ENCODE measurements at places on chromosomes 7 and 10.

DNA sequence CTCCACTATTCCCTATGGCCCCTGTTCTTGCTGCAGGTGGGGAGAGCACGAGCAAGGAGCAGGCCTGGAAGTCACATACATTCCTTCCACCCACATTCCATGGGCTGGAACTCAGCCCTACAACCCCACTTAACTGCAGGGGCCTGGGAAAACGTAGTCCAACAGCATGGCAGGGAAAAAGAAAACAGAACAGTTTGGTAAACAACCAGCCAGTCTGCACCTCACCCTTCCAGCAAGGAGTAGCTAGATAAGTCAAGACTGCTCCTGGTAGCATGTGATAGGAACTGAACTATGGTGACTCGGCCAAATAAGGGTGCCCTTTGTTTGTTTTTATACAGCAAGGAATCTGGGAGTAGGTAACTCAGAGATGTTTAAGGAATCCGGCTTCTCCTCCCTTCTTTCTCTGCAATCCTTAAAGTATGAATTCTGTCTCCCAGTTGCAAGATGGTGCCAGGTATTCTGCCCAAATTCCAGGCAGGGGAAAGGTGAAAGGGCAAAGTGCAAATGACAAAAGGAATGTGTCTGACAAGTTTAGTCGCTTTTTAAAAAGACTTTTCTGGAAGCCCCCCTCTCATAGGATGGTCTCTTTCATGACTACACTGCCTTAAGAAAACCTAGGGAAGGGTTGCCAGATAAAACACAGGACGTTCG lies 311.7 kb upstream of the NEBL start:
- DNase-seq, result no peak

DNA sequence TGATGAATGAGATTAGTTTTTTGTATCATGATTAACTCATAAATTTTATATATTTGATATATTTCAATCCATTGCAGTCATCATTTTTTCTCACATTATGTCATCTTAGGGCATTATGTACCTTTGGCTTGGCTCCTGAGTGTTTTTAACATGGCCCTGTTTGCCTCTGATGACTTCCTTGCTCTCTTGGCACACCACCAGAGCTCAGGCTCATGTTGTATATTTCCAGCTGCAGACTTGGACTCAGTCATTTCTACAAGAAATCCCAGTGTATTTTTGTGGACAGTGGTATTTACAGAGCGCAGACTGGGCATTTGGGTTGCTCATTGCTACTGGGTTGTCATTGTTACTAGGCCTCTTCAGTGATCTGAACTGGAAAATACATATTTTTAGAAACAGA lies 188.5 kb downstream of the ADRA2A start:
- no peak for DNase-seq

GRCh38 chr7:33764752-33765451 lies 140.4 kb upstream of the BMPER start:
- DNase-seq, result no peak

GRCh38 chr10:86785968-86786367 lies 29.5 kb downstream of the BMPR1A start:
- DNase-seq, result no peak

DNA sequence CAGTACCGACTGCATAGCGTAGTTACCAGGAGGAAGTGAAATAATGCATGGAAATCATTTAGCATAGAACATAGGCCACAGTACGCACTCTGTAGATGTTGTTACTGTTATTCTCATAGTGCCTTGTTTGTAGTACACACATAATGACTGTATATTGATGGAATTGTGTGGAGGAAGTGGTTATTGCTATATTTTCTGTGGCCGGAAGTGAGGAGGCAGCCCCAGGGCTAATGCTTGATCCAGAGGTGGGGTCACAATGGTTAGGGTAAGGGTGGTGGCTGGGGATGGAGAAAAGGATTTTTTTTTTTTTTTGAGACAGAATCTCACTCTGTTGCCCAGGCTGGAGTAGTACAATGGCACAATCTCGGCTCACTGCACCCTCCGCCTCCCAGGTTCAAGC lies 4.5 kb upstream of the MGAM start:
- DNase-seq, result no peak

DNA sequence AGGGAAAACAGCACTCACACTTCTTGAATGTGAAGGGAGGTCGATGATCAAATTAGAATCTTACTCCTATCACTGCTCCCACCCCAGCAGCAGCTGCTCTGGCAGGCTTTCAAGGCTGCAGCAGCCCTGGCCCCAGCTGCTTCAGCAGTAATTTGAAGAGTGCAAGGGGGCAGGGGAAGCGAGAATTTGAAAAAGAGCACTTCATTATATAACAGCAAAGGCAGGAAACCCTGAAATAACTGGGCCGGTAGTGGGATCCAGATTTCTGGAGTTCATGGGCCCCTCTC lies 44.9 kb downstream of the MYPN start:
- DNase-seq, result no peak

- DNase-seq, result no peak
Measured at GRCh38 chr10:14477408-14477710, 146.6 kb upstream of the FRMD4A start.

DNA sequence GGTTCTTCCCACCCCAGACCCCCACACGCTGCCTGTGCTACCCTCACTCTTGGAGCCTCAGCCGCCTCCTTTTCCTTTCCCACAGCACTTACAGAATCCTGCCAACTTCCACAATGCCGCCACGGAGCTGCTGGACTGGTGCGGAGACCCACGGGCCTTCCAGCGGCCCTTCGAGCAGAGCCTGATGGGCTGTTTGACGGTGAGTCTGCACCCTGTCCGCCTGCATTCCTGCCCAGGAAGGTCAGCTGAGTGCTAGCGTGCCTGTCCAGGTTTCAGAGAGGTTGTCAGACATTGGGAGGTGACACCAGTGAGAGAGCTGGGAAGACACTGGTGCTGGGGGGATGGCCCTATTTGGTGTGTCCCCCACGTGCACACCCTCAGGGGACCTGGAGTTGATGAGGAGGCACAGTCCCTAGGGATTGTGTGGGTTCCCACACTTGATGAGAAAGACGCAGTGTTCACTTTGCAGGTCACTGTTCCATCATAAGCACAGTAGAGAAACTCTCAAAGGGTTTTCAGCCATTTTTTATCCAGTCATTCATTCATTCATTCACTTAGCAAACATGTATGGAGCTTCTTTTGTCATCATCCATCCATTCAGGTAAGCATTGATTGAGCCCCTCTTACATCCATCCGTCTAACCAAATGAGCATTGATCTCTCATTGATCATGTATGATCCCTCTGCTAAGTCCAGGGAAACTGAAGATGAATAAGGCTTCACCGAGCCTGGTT lies 138.9 kb upstream of the PPIF start:
- no peak for DNase-seq

DNA sequence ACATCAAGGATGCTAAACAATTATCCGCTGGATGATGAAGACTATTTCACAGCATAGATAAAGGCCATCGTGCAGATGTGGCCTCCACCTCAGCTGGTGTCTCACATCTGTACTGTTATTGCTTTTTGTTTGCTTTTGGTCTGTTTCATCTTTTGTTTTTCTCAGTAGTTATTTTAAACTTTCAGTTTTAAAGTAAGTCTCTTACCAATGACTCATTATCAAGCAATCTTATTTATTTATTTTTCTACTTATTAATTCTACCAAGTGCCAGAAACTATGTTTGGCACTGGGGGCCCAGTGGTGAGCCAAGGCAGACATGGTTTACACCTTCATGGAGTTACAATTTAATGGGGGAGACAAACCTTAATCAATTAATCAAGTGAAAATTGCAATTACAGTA lies 250.9 kb upstream of the TMEM72 start:
- no peak for DNase-seq

- no peak for DNase-seq
Measured at GRCh38 chr10:88297103-88297502, 286.0 kb downstream of the RNLS start.

GRCh38 chr7:22858640-22859561 lies 36.3 kb upstream of the TOMM7 start:
- DNase-seq, result no peak

- DNase-seq, result no peak
Measured at GRCh38 chr10:48477141-48477540, 127.7 kb downstream of the ARHGAP22 start.

- DNase-seq, result no peak
Measured at GRCh38 chr10:120988751-120989150, 137.6 kb downstream of the WDR11 start.

DNA sequence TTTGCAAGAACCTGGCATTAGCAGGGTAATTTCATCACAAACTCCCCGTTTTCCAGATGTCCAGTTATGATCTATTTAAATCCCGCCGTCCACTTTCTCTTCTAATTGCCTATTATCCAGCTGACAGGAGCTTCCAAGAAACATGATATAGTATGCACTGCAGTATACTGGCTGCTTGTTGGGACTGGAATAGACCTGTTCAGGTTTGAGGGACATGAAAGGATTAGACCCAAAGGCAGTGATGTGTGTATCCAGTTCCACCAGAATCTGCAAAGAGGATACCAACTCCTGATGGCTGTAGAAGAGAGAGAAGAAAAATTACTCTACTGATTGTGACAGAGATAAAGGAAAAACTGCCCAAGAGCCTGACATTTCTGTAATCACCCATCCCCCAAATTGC lies 8.9 kb downstream of the MSS51 start:
- DNase-seq, result no peak

DNA sequence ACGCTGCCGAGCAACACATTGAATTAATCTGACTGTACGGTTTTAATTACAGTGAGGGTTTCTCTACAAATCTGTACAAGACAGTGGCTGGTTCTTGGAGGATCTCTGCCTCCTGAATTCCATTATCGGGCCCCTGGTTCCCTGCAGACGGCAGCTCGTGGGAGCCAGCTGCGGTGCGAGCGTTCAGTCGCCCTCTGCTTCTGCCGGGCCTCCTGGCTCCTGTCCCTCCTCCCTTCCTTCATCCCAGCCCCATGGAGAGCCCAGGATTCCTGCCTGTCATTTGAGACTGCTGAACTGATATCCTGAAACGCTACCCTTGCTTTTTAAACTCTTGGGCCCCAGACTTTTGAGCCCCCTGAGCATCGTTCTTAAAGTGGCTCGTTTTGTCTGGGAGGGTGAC lies 6.6 kb upstream of the DLX6 start:
- no peak for DNase-seq

GRCh38 chr7:24769851-24770250 lies 12.6 kb upstream of the GSDME start:
- DNase-seq, result no peak

DNA sequence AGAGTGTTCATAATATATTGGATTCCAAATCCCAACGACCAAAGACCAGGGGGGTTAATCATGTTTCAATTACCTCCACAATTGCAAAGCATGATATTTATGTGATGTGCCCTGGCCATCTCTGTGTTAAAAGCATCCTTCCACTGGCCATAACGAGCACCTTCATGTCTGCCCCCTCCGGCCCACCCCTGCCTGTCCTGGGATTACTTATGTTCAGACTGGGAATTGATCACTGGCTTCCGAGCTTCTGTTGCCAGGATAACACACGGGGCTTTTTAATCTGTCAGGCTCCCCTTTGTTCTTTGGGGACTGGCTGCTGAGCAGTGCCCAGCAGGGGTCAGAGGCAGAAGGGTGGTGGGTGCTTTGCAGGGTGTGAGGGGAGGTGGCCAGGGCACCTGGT lies 13.7 kb upstream of the CHST15 start:
- DNase-seq, result no peak

GRCh38 chr10:131166486-131166885 lies 145.0 kb downstream of the TCERG1L start:
- no peak for DNase-seq

GRCh38 chr7:7257899-7258692 lies 75.8 kb downstream of the C1GALT1 start:
- no peak for DNase-seq

DNA sequence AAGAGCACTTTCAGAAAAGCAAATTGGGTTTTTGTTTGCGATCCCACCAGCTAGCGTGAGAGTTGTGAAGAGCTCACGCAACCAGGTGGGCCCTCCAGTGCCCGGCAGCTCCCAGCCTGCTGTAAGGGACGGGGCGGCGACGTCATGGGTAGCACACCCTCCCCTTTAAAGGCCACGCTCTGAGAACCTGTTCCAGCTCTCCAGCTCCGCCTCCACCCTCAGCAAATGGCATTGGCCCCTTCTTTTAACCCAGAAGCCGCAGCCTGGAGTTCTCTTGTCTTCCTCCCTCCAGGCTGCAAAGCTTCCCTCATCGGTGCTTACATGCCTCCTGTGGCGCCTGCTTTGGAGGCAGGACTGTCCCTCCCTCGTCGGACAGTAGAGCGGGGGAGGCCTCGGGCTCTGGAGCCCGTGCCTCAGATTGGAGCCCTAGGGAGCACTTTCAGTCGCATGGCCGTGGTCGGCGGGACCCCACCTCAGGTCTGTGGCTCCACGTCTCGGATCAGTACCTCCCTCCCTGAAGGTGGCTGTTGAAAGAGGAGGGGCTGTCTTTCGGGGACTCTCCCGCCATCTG lies 32.9 kb downstream of the WIPI2 start:
- no peak for DNase-seq

DNA sequence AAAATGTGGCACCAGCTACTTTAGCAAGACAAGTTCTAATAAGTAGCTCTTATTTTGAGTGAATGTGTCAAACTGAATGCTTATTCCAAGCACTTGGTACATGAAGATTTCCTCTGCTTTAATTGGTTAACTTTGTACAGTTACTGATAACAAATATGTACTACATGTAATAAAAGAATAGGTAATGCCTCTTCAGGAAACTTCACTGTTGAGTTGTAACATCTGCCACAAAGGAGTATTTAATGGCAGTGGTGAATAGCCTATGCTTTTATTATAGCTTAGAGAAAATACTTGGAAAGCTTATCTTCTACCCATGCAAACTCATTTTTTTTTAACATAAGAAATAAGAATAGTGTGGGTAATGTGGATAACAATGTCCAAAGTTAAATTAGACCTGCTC lies 82.6 kb downstream of the CYP51A1 start:
- DNase-seq, result no peak

DNA sequence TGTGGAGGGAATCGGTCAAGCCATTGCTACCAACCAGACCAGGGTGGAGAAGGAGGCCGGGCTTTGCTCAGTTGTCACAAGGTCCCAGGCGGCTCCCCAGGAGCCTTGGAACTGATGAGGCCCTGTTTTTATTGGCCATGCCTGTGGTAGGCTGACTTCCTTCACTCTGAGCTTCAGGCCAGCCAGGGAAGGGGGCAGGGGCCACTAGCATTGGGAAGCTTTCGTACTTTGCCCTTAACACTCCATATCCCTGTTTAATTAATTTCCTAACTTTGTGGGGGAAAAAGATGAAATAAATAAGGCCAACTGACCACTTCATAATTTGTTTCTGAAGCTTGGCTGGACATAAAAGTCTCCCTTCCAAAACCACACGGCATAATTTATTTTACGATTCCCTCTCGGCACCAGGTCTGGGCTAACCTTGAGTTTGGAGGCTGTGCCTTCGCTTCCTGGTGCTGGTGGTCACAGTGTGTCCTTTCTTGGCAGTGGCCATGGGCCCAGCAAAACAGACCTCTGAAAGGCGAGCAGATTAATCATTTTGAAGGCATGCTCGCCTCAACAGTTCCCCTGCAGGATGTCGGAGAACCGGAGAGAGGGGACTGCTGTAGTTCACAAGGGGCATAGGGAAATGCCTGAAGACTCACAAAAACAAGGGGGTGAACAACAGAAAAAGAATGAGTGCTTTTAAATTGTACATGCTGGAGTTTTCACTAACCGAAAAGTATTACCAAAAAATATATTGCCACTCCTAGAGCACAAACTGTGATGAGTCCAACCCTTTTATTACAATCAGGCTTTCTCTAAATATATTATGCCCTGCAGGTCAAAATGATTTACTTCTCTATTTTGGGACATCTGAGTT lies 966.0 kb downstream of the LRMDA start:
- no peak for DNase-seq

GRCh38 chr10:76296957-76297356 lies 865.5 kb downstream of the LRMDA start:
- DNase-seq, result no peak
